GM23338 (cell line): ENCODE measurements at places on chromosomes 1 and 21. TPM values are rescaled to one million over a fixed set of nuclear protein-coding genes. Genes with fewer than 3 reads are reported as not detected.

- no peak overlapping the region for H3K4me3 ChIP-seq
- no peaks in the 10 kb centered on the region for H3K4me1 ChIP-seq
- H3K36me3 ChIP-seq, result no peaks in the 10 kb centered on the region
- DNase-seq, result no peak
- no peaks in the 10 kb centered on the region for H3K27me3 ChIP-seq
Observed at GRCh38 chr1:69765951-69766350, 198.2 kb downstream of the LRRC7 start.

DNA sequence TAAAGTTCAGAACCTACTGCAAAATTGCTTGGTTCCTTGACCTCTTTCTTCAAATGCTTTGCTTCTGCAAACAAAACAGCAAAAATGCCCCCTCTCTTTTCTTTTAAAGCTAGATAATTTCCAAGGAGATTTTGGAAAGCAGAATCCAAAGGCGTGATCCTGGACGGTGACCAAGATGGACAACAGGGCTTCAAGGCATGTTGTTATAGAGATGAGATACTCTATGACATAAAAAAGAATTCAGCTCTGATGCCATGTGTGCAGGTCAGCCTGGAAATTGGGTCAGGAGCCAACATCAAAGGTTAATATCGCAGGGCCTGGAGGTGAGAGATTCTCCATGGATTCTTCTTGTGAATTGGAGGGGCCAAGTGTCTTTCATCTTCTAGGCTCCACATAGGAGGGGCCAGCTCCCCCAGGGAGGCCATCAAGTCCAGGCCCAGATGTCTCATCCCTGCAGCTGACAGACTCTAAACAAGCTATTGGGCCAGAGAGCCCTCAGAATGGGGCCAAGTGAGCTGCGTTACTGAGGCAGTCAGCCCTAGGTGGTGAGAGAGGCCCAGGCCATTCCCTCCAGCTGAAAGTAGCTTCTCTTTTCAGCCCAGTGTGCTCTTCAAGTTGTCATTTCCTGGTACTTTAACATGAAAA lies 45.5 kb downstream of the NMNAT2 start:
- H3K36me3 ChIP-seq, result no peaks in the 10 kb centered on the region
- DNase-seq, result no peak
- H3K27ac ChIP-seq, result peak overlapping the region; percentile 32; the same call in 1 of the 2 replicates
- H3K27me3 ChIP-seq, result no peaks in the 10 kb centered on the region
- peaks cover 10% of the 10 kb centered on the region; the same call in 1 of the 2 replicates for H3K4me1 ChIP-seq

GRCh38 chr1:19973616-19974015 lies 5.8 kb downstream of the PLA2G2A start:
- no peaks in the 10 kb centered on the region for H3K27me3 ChIP-seq
- H3K4me1 ChIP-seq, result peaks cover 5% of the 10 kb centered on the region; the same call in 1 of the 2 replicates
- no peaks in the 10 kb centered on the region for H3K36me3 ChIP-seq
- H3K27ac ChIP-seq, result no peak overlapping the region

GRCh38 chr1:95021119-95021518 lies 51.6 kb downstream of the ALG14 start:
- H3K27ac ChIP-seq, result no peak overlapping the region
- H3K4me3 ChIP-seq, result no peak overlapping the region
- DNase-seq, result no peak
- no peaks in the 10 kb centered on the region for H3K36me3 ChIP-seq

NGF gene
- total RNA-seq, result 0.28 TPM in 1 of 2 replicates, not detected in the other

- peak overlapping the region; percentile 94 for H3K27ac ChIP-seq
- peaks cover 37% of the 10 kb centered on the region for H3K4me1 ChIP-seq
- DNase-seq, result peak; percentile 64
- H3K4me3 ChIP-seq, result peak overlapping the region; percentile 63
- peaks cover 7% of the 10 kb centered on the region; the same call in 1 of the 2 replicates for H3K36me3 ChIP-seq
Observed at GRCh38 chr1:174875306-174875705, 124.4 kb upstream of the CACYBP start.

MRPS14 gene
- total RNA-seq, result 18.5 and 21.7 TPM in 2 replicates

GRCh38 chr21:18387994-18388393 lies 15.6 kb downstream of the TMPRSS15 start:
- DNase-seq, result peak; percentile 19
- H3K27ac ChIP-seq, result no peak overlapping the region
- H3K4me3 ChIP-seq, result no peak overlapping the region
- no peaks in the 10 kb centered on the region for H3K27me3 ChIP-seq

- H3K27me3 ChIP-seq, result no peaks in the 10 kb centered on the region
- H3K4me1 ChIP-seq, result peaks cover 17% of the 10 kb centered on the region
- no peak overlapping the region for H3K4me3 ChIP-seq
- no peak for DNase-seq
- no peaks in the 10 kb centered on the region for H3K36me3 ChIP-seq
Observed at GRCh38 chr1:29281571-29281970, 45.2 kb downstream of the PTPRU start.

GRCh38 chr1:160412028-160412362 lies 11.6 kb downstream of the VANGL2 start:
- no peaks in the 10 kb centered on the region; the same call in 1 of the 2 replicates for H3K36me3 ChIP-seq
- no peak for DNase-seq
- no peak overlapping the region for H3K27ac ChIP-seq
- peaks cover 32% of the 10 kb centered on the region for H3K4me1 ChIP-seq

DNA sequence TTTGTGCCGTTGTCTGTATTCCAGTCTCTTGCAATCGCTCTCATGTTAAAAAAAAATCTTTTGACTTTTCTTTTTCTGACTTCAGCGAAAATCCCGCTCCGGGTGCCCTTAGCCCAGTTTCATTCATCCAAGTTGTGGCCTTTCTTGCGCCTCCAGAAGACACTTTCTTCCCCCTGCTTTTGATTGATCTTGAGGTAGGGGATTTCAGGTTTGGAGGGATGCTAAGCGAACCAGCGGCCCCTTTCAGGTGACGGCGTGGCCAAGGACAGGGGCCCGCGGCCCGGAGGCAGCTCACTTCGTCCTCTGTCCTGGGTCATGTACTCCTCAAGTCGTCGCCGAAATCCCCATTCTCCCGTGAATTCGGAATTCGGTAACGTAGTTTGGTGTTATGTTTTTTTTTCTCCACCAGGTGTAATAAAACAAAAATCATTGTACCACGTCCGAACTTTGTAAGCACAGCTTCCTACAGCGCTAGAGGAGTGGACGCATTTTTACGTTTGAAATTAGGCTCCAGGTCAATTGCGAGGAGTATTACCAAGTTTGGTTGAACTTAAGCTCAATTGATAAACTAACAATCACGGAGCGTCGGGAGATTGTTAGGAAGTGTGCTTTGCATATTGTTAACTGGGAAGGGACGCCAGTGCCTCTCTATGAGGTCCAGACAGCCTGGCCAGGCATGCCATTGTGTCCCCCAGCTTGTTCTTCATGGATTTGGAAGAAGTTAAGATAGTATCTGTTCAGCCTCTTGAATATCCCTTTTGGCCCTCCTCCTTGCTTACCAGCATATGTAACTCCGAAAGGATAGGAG lies 1.1 kb downstream of the MRPS6 start:
- peaks cover 15% of the 10 kb centered on the region; the same call in 1 of the 2 replicates for H3K27me3 ChIP-seq
- no peaks in the 10 kb centered on the region; the same call in 1 of the 2 replicates for H3K36me3 ChIP-seq
- peak; percentile 60 for DNase-seq
- H3K27ac ChIP-seq, result no peak overlapping the region
- peaks cover 32% of the 10 kb centered on the region for H3K4me1 ChIP-seq

DNA sequence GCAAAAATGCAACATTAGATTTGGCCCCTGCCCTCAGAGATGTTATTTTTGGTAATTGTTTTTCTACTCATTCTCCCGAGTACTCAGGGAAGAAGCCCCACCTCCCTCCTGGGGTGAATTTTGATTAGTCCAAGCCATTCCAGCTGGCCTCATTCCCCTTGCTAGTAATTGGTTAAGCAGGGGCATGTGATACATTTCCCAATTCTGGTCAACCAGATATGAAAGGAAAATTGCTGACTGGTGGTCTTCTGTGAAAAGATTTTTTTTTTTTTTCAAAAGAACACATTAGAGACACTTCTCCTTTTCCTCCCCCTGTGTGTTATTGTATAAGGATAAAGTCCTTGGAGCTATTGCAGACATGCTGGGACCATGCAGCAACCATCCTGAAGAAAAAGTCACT lies 71.1 kb upstream of the AKT3 start:
- H3K36me3 ChIP-seq, result no peaks in the 10 kb centered on the region
- H3K4me3 ChIP-seq, result no peak overlapping the region
- H3K27ac ChIP-seq, result no peak overlapping the region

GBP1 gene
- total RNA-seq, result not detected in 2 replicates

DNA sequence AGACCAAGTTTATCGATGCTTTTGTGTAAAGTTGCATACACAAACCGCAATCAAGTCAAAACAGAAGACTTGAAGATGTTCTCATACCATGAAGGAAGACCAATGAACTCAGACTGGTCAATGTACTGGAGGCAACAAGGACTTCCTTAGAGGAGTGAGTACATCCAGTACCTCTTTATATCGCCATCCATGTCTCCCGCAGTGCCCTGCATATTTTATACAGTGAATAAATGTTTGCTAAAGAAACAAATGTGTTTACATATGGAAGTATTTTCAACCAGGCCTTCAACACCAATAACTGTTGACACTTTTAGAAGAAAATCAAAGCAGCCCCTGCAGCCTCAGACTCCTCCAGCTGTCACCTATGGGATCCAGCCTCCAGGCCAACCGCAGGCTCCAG lies 125.6 kb downstream of the SMYD3 start:
- H3K27me3 ChIP-seq, result no peaks in the 10 kb centered on the region
- no peak overlapping the region for H3K27ac ChIP-seq
- H3K36me3 ChIP-seq, result no peaks in the 10 kb centered on the region
- no peaks in the 10 kb centered on the region for H3K4me1 ChIP-seq
- H3K4me3 ChIP-seq, result no peak overlapping the region

- H3K36me3 ChIP-seq, result peaks cover 12% of the 10 kb centered on the region; the same call in 1 of the 2 replicates
- no peak overlapping the region for H3K4me3 ChIP-seq
- DNase-seq, result no peak
- no peak overlapping the region for H3K27ac ChIP-seq
Observed at GRCh38 chr1:37840711-37841110, 18.7 kb downstream of the MTF1 start.

DNA sequence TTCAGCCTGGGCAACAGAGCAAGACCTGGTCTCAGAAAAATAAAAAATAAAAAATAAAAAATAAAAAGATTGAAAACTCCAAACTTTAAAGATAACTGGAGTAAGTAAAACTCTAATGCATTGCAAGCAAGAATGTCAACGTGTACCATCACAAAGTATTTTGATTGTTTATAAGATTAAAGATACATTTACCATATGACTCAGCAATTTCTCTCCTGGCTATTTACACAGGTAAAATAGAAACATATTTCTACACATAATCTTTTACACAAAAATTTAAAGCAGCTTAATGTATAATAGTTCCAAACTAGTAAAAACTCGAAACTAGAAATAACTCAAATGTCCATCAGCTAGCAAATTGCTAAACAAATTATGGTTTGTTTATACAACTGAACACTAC lies 456.1 kb upstream of the RGS18 start:
- no peak for DNase-seq
- no peak overlapping the region for H3K4me3 ChIP-seq
- no peak overlapping the region for H3K27ac ChIP-seq

CFHR3 gene
- 0.17 and 2.0 TPM in 2 replicates for total RNA-seq

GJA8 gene
- total RNA-seq, result not detected in 2 replicates

DNA sequence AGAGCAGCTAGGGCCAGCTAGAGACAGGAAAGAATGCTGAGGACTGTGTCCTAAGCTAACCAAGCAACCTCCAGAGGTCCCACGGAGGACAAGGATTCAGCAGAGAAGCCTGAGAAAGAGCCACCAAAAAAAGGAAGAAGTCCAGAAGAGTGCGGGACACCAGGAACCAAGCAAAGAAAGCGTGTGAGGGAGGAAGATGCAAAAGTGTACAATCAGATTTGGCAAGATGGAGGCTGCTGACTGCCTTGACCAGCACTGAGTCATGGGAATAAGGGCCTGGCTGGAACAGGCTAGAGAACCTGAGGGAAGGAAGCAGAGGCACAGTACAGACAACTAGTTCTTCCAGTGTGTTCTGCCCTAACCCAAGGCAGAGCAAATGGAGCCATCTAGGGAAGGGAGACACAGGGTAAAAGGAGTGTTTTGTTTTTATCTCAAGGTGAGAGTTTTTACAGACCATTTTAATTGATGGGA lies 18.5 kb downstream of the TP53BP2 start:
- H3K27ac ChIP-seq, result 0 out of 2 replicates have a peak overlapping the region, but pooled peaks have one; percentile 12
- H3K4me3 ChIP-seq, result no peak overlapping the region
- H3K4me1 ChIP-seq, result peaks cover 30% of the 10 kb centered on the region
- DNase-seq, result no peak
- no peaks in the 10 kb centered on the region for H3K27me3 ChIP-seq

- DNase-seq, result no peak
- no peaks in the 10 kb centered on the region for H3K36me3 ChIP-seq
- peaks cover 6% of the 10 kb centered on the region; the same call in 1 of the 2 replicates for H3K4me1 ChIP-seq
- H3K27me3 ChIP-seq, result no peaks in the 10 kb centered on the region
Observed at GRCh38 chr1:9275567-9276034, 17.1 kb upstream of the SPSB1 start.

DNA sequence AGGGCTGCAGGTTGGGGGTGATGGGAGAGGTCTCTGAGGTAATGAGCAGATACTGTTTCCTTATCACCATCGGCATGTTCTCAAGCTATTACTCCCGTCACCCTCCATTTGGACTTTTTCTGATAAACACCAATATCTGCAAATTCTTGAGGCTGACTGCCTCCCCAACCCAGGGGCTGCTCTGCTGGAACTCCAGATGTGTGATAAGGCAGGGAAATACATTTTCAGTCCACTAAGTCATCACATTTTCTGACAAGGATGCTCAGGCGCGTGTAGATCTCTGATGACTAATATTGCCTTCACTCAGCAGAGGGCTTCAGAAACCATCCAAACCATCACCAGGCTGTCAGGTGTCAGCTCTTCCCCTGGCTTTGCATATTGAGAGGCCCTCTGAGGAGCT lies 215.0 kb upstream of the POU3F1 start:
- peaks cover 5% of the 10 kb centered on the region; the same call in 1 of the 2 replicates for H3K4me1 ChIP-seq
- DNase-seq, result no peak
- H3K27me3 ChIP-seq, result no peaks in the 10 kb centered on the region
- no peak overlapping the region for H3K27ac ChIP-seq

TLR5 gene
- total RNA-seq, result 0.10 and 0.50 TPM in 2 replicates

DNA sequence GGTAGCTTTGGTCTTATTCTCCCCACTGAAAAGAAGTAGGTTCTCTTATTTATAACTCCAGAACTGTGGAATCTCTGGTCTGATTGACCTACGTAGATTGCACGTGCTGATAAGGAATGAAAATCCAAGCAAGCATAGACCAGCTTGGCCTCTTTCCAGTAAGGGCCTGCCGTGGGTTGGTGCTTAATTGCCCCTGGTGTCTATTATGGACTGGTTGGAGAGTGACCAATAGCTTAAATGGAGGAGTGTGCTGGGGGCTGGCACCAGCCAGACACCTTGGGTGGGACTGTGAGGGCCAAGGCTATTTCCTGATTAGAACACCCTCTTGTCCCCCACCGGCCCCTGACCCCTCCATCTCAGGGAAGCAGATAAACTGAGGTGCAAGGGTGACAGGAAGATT lies 74.0 kb downstream of the TENT5C start:
- H3K4me1 ChIP-seq, result no peaks in the 10 kb centered on the region
- H3K27me3 ChIP-seq, result no peaks in the 10 kb centered on the region
- H3K27ac ChIP-seq, result no peak overlapping the region
- no peaks in the 10 kb centered on the region for H3K36me3 ChIP-seq

DNA sequence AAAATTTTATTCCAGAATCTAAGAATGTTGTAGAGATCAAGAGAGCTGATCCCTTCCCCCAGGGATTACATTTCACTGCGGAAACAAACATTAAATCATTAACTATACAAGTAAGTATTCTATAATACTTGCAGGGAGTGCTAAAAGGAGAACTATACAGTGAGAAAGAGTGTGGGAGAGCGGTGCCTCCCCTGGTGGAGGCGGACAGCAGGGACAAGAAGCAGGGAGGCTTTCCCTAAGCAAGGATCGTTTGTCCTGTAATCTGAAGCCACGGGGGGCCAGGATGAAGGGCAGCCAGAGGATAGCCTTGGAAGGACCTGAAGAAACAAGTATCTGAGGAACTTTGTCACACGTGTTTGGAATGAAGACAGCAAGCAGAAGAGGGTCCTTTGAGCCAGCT lies 40.1 kb downstream of the SLC9C2 start:
- H3K27ac ChIP-seq, result no peak overlapping the region
- no peak overlapping the region for H3K4me3 ChIP-seq
- H3K27me3 ChIP-seq, result no peaks in the 10 kb centered on the region
- no peaks in the 10 kb centered on the region for H3K4me1 ChIP-seq
- H3K36me3 ChIP-seq, result no peaks in the 10 kb centered on the region; the same call in 1 of the 2 replicates
